Heart right ventricle (tissue), 16 donors: ENCODE measurements at places on chromosomes 2 and 18. TPM values are rescaled to one million over a fixed set of nuclear protein-coding genes. Genes with fewer than 3 reads are reported as not detected.

Gene PLB1
- 1.0 TPM for polyA plus RNA-seq

Gene FSHR
- polyA plus RNA-seq, result not detected

Gene SERPINB10
- not detected for polyA plus RNA-seq

Gene SOX11
- polyA plus RNA-seq, result 0.66 TPM

Gene ANKRD30BL
- polyA plus RNA-seq, result not detected

Gene ASPRV1
- 1.5 TPM for polyA plus RNA-seq

Gene HMSD
- polyA plus RNA-seq, result 0.03 TPM

Gene VIT
- 9.6 TPM for polyA plus RNA-seq

Gene LTBP1
- 22.4 TPM for polyA plus RNA-seq

Gene MAB21L4
- polyA plus RNA-seq, result 0.06 TPM

Gene GNAL
- 1.3 TPM for polyA plus RNA-seq

Gene TUBA3E
- polyA plus RNA-seq, result 286 TPM
